CD8-positive, alpha-beta memory T cell (primary cell): ENCODE measurements at places on chromosomes 3 and 15.

DNA sequence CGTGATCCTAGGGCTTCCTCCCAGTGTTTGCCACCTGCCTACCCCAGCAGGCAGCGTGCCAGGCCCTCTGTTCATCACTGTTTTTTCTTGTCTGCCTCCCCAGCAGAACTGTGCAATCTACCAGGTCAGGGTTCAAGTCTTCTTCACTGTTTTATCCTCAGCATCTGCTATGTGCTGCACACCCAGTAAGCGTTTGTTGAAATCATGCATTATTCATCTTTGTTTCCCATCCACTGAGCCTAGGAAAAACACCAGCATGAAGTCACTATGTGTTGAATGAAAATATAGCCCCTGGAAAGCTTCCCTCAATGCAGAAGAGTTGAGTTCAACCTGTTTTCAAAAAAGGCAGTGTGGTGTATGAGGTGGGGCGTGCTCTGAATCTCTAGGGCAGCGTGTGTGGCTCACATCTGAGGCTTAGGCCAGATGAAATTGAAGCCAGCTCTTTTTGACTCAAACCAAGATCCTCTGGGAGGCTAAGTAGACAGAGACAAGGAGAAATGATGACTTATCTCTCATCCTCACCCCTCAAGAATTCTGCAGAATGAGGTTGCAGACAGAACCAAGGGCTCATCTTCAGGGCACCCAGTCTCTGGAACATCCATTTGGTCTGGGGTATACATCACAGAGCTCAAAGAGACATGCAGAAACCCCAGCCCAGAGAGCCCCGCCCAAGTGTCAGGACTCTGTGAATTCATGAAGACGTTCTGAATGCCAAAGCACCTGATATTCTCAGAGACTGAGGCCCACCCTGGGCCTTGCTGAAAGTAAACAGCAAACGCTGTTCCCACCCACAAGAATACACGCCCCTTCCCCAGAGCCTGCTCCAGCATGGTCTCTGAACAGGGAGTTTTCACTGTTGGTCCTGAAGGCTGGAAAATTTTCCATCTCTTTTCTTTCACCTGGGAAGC is 5.7 kb upstream of the CAV3 start:
- DNase-seq, result no peak

DNA sequence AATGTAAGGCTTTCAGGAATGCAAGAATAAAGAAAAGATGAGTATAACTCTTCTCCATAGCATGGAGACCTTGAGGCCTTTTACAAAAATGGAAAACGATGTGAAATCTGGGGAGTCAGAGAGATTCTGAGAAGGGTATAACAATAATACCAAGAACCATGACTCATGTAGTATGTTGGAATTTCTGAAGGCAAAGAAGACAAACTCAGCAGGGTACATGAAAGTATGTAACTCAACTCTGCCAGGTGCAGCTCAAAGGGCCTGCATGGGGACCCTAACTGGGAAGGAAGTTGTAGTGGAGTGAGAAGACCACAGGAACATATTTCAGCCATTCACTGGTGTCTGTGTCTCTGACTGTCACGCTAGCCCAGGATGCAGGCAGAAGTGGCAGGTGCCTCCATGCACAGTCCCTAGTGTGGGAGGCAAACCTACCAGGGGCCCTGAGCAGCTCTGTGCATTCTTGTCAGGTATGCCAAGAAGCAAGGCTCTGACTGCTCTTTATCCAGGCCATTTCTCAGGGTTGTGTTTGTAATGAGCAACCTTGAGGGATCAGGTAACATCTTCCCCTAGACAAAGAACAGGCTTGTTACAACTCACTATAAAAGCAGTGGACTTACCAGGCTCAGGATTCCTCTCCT is 57.2 kb downstream of the GPR156 start:
- DNase-seq, result no peak

DNA sequence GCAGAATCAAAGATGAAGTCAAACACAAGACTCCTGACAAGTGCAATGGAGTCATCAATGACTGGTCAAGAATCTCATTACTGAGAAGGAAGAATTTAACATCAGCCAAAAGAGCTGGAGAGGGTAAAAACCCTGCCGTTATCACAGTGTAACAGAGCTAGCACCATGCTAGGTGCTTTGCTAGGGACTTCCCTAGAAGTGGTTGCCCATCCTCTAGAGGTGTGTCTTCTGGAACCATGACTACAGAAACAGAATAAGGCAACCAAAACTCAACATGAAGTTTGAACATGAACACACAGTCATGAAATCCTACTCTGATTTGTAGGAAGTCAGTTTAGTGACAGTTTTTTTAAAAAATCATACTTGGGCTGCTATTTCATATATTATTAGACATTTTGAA is 9.5 kb downstream of the ACAD11 start:
- DNase-seq, result no peak

GRCh38 chr3:107643038-107643883 is 120.5 kb downstream of the BBX start:
- no peak for DNase-seq

DNA sequence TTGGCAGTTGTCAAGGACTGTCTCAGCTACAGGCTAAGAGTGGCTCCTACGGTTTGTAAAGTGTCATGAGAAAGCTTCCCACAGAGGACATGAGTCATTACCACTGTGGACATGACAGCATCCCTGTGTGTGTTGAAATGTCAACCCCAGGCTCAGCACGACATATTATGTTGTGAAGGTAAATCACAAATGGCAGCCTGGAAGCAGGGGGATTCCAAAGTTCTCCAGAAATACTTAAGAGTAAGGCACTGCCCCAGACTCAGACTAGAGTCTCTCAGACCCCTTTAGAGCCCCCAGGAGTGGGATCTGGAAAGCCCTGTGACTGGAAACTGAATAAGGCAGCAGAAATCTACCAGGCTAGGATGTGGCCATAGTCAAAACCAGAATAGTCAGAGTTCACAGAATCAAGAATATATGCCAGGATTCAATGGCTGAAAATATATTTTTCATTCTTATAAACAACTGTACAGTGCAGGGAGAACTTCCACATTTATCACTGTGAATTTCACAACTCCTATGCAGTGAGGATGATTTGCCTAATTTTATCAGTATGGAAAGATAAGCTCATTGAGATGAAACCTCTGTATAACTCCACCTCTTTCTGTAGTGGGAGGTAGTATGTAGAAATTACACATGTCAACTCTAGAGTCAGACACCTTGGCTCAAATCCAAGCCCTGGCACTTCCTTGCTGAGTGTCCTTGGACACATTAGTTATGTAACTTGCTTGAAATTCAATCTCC is 237.1 kb upstream of the CFAP20DC start:
- no peak for DNase-seq

DNA sequence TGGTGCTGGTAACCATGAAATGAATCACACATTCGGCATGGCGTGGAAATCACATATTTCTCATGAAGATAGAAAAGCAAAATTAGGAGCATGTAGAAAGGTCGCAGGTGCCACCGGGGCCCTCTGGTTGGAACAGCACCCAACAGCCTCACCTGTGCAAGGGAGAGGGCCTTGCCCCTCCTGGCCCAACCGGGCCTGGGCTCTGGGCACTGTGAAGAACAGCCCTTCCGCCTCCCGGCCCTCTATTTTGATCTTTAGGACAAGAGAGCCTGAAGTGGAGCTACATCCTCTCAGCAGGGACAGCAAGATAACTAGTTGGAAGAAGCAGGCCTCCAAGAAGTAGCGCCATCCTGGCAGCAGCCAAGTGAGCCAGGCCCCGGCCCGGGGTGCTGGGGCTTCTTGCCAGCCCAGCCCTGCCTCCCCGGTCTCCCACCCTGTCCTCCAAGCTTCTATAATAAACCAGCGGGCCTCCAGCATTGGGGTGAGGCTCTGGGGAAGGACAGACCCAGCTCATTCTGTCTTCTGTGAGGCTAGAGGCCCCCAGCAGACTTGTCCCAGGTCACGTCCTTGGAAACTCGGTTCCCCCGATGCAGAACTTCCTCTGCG is 46.1 kb upstream of the FGD5 start:
- DNase-seq, result no peak

- no peak for DNase-seq
Measured at GRCh38 chr3:143010024-143010423, 8.7 kb downstream of the U2SURP start.

- no peak for DNase-seq
Measured at GRCh38 chr15:99165956-99166689, 61.2 kb downstream of the SYNM start.

GRCh38 chr3:192237992-192238608 is 489.2 kb downstream of the FGF12 start:
- DNase-seq, result no peak

DNA sequence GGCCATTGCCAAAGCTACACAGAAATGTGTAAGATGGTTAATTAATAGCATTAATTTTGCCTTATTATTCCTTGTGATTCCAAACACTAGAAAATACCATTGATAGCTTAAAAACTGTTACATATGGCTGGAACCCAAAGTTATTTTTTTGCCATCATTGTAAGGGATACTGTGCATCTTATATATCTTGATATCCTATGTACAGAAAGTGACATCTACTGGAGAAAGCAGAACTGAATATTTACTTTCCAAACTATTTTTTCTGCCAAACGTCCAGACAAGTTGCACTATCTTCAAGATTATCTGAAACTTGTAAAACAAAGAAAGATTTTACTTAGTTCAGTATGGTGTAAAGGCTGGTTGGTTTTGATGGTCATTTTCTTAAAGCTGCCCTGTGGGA is 33.3 kb upstream of the MEIS2 start:
- no peak for DNase-seq

DNA sequence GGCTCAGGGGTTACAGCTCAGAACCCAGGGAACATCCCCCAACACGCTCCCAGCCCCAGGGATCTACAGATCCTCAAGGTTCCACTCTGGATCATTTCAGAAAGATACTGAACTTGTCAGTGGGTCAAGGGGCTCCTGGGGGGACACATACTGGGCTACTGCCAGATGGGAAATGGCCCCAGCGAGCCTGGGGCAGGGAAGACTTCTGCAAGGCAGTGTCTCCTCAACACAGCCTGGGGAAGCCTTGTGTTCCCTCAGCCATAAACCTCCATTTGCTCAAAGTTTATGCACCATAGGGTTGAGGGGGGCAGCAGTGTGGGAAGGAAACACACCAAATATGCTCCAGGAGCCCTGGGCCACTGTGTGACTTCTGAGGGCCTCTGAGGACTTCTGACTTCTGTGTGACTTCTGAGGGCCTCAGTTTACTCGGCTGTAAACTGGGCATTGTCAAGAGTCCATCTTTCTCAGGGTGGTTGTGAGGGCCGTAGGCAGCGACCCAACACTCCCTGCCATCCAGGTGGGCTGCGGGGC is 58.4 kb downstream of the IQSEC1 start:
- no peak for DNase-seq

GRCh38 chr3:56125358-56126005 is 342.8 kb downstream of the ERC2 start:
- no peak for DNase-seq

GRCh38 chr3:10322352-10322710 is 1.4 kb upstream of the SEC13 start:
- no peak for DNase-seq

- no peak for DNase-seq
Measured at GRCh38 chr3:15330031-15330596, 2.3 kb downstream of the SH3BP5 start.

GRCh38 chr3:49924683-49925082 is 4.9 kb downstream of the MON1A start:
- DNase-seq, result no peak

DNA sequence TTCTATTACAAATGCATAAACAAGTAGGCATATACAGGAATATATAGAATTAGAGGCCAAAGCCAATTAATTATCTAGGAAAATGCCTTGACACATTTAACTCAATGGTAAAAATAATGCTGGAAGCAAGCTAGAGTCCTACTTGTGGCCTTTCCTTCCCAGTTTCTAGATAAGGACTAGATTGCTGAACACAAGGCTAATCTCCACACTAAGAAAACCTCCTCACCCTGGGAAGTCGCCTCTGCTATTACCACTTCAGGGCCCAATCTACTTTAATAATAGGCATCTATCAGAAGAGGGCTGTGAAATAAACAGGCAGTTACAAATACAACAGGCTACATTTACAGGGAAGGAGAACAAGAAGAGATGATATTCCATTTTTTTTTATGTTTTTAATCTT is 80.5 kb upstream of the PRICKLE2 start:
- DNase-seq, result no peak

- no peak for DNase-seq
Measured at GRCh38 chr3:114392831-114393230, 99.0 kb downstream of the TIGIT start.

GRCh38 chr3:101703169-101703568 is 16.7 kb upstream of the RPL24 start:
- DNase-seq, result no peak

DNA sequence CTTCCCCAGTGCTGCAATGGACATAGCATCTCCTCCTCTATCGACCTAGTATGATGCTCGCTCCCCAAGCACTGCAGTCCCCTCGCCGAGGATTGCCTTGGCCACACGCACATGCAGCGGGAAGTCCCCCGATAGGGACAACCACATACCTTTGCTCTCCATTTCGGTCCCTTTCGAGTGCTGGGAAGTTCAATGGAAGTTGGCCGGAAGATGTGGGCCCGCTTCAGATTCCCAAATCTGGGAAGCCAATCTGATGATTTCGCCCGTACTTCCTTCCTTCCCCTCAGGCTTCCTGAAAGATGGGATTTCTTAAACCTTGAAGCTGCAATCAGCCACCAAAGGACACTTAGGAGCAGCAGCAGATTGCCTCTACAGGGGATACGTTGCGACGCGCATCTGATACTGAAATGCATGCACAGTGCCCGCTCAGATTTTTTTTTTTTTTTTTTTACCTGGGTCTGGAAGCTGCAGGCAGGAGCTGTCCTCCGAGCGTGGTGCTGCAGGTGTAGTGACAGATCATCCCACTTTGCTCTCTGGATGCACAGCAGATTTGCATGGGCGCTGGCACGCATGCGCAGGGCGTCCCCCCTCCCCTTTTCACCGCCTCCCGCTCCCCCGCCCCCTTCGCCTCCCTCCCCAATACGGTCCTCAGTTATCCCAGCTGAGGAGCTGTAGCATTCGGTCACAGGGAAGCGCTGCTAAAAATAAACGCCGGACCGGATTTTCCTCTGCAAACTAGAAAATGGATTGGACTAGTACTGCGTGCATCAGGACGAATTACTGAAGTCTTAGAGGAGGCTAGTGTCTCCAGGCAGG is at the start of gene FGF12:
Gene FGF12 (minus strand): TSS at position 510 of the 816 bp plus-strand sequence.
- DNase-seq, result no peak

- peak; percentile 4 for DNase-seq
Measured at GRCh38 chr3:187066228-187066995, 72.9 kb downstream of the RPL39L start.

GRCh38 chr3:151630938-151631441 is 102.7 kb upstream of the AADACL2 start:
- DNase-seq, result no peak

GRCh38 chr15:72154316-72154715 is 36.1 kb downstream of the SENP8 start:
- DNase-seq, result no peak

GRCh38 chr15:90020021-90020735 is 19.1 kb downstream of the ZNF710 start:
- DNase-seq, result no peak
